GM13977 (cell line): ENCODE measurements at places on chromosomes 4 and X.

DNA sequence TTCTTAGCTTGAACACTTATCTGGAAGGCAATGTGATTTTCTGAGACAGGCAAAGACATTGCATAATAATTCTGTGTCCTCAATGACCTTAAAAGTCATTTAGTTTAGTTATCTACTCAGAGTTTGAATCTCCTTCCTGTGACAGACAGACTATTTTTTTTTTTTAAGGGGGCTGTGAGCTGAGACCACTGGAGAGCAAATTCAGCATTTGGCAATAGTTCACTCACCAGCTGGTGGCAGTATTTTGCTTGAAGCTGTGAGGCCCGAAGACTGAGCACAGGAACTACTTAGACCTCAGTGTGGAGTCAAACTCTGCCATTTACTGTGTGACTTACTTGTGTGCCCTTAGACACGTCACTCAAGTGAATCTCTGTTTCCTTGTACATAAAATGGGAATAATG, 22.9 kb upstream of the CPE start:
- peak; percentile 23 for DNase-seq

- DNase-seq = no peak
Measured at GRCh38 chr4:156956359-156956758, 15.2 kb downstream of the PDGFC start.

DNA sequence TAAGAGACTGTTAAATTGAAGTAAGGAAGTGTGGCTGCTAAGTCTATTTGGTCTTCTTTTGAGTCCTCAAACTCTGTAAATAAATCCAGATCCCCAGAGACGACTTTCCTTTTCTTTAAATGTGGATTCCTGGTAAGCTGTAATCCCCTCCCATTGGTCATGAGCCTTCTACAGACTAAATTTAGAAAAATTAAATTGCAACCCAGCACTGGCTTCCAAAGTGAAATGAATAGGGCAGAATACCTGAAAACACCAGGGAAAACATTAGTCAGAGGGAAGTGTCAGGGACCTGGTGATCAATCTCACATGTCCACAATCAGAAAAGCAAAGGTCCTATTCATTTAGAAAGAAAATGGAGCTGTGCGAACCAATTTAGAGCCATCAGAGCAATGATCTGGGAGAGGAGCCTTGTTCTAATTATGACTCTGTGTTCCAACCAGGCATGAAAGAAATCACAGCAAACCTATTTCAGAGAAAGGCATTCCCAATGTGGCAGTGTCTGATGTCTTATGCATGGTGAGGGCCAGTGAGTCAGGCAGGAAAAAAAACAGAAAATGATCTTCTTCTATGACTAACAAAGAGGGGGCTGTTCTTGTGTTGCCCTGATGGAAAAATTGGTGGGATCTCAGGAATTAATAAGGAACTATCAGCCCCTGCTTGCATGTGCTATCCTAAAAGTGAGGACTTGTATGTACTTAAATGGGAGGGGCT, 19.8 kb upstream of the CCDC149 start:
- no peak for DNase-seq

DNA sequence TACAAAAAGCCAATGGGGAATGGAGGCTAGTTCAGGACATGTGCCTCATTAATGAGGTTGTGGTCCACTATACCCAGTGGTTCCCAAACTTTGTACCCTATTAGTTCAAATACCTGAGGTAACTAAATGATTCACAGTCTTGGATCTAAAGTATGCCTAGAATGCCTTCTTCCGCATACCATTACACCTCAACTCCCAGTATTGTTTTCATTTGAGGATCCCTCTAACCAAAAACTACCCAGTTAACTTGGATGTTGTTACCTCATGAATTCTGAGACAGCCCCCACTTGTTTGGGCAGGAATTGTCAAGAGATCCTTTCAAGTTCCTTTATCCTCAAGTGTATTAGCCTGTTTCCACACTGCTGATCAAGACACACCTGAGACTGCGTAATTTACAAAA, 439.2 kb downstream of the PCDH10 start:
- DNase-seq = no peak

DNA sequence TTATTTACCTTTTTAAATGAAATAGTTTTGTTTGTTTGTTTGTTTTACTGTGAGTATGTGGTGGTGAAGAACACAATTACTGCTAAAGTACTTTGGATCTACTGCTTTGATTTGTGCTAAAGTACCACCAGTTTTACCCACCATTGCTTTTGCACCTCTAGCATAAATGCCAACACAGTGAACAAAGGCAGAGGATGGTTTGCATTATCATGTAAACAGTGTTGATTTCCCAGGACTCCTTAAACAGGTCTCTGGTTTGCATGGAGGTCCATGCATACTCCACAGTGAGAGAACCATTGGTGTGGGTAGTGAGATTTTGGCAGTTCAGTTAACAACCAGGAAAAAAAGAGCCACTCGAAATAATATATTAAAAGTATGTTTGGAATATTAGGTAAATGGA, 11.0 kb downstream of the FAT4 start:
- DNase-seq = no peak

- no peak for DNase-seq
Measured at GRCh38 chr4:177242651-177243286, 66.9 kb upstream of the NEIL3 start.

- DNase-seq = no peak
Measured at GRCh38 chr4:37528166-37528885, 157.8 kb downstream of the RELL1 start.

- no peak for DNase-seq
Measured at GRCh38 chr4:41145571-41146078, 68.7 kb downstream of the APBB2 start.

DNA sequence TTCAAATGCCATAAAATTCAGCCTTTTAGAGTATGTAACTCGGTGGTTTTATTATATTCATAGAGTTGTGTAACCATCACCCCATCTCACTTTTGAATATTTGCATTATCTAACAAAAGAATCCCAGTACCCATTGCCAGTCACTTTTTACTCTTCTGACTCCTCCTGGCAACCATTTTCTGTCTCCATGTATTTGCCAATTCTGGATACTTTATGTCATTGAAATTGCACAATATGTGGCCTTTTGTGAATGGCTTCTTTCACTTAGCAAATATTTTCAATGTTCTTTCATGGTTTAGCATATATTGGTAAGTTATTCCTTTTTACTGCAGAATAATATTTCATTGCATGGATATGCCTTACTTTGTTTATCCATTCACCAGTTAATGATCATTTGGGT, 79.9 kb downstream of the SLIT2 start:
- DNase-seq = no peak

DNA sequence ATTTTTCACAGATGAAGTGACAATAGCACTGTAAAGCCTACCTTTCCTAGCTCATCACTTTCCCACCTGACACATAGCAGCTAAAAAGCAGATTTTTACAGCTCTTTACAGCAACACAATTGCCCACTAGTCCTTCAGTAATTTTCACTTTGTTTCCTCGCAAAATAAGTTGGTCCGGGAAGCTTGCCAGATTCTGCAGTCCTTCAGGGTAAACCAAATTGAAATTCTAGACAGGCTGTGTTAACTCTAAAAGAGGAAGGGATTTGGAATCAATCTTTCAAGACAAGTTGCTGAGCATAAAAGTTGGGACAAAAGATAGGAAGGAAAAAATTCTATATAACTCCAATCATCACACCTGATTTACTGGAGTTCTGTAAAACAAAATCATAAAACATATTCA, 8.7 kb downstream of the C1QTNF7 start:
- no peak for DNase-seq

DNA sequence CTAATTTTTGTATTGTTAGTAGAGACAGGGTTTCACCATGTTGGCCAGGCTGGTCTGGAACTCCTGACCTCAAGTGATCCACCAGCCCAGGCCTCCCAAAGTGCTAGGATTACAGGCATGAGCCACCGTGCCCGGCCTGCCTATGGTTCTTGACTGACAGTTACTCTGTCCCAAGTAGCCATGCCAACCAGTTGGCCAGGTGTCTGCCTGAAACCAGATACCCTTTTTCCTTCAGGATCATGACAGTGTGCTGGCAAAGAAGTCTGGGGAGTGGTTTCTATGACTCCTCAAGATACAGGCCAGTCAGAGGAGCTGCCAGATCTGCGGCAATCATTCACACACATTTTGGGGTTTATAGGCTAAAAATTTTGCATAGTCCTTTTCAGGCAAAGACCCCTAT, 1.7 kb upstream of the LAS1L start:
- DNase-seq = no peak

- DNase-seq = no peak
Measured at GRCh38 chrX:118126286-118126685, 9.7 kb upstream of the KLHL13 start.

- no peak for DNase-seq
Measured at GRCh38 chrX:91039777-91040176, 394.9 kb upstream of the PABPC5 start.

DNA sequence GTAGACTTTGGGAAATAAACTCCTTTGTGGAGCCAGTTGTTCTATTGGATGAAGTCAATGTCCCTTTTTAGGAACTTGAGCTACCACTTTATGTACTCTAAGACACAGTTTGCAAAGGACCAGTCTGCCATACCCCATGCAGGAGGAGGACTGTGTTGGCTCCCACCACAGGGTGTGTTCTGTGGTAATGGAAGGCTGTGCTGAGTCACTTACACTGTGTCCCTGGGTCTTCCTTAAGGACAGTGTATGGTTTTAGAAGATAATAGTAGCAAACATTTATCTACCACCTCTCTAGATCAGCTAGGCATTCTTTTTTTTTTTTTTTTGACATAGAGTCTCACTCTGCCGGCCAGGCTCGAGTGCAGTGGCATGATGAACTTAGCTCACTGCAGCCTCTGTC, 184.0 kb upstream of the PGRMC2 start:
- DNase-seq = no peak

DNA sequence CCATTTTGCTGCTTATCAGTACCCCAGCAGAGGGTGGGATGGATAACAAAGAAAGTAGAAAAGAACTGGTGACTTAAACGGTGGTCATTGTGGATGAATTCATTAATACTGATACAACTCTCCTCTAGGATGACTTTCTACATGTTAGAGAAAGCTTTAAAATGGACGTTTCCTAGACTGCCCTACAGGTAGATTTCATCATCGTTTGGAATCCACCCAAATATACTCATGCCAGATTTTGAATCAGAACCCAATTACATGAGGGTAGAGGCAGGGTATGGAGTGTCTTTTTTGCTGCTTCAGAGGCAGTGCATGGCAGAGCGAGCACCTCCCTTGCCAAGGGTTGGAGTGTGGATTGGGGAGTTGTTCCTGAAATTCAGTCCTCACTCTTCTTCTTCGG, 13.3 kb upstream of the ANTXR2 start:
- no peak for DNase-seq

DNA sequence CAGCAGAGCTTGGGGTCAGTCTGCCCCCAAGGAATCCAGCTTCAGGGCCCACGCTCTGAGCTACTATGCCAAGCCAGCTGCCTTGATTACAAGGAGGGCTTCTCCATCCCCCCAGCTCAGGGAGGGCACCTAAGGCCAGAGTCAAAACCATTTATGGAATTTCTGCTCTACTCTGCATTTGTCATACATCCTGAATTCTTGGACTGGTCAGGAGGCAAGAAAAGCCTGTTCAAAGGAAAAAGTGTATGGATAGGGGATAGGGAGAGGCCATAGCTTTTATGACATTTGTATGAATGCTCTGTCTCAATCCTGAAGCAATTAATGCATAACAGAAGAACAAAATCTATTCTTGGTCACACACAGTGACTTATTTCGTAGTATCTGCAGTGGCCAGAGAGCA, 32.2 kb downstream of the EDNRA start:
- DNase-seq = no peak

DNA sequence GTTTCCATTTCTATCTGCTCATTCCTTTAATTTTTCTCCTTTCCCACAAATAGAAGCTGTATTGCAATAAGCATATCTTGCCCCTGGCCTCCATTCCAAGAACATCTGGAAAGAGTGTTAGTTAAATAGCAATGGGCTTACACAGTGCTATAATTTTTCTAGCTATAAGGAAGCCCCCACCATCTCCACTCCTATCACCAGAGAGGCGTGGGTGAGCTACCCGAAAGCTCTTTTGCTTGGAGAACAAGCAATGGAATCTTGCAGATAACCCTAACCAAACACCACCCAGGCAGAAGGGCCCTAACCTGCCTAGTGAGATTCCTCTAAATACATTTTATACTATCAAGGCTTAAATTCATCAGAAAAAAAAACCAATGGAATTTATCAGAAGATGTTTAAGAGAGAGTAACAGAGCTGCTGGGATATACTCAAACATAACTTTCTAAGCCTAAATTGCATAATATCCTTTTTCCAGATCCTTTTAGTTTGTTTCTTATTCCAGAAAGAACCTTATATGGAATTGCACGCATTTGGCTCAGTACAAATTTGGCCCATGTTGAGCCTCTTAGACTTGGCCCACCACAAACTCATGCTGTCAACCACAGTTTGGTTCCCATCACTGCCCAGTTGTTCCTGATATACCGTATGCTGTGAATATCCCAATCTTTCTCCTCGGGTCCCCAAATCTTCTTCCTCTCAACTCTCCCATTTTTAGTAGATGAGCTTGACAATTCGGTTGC, 91.6 kb upstream of the PLAC1 start:
- no peak for DNase-seq

DNA sequence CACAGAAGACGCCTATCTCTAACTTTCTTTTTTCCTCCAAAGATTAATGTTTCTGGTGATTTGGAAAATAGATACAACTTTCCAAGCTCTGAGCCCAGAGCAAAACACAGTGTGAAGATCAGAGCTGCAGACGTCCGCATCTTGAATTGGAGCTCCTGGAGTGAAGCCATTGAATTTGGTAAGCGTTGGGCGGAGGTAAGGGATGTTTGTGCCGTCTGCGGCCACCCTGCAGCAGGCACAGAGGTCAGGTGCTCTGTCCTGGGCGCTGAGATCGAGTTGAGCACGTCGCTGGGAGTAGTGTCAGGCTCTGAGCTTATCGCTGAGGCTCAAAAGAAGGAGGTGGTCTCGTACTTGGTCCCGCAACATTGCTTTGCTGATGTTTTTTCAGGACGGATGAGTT, 31.8 kb downstream of the CSF2RA start:
- no peak for DNase-seq

DNA sequence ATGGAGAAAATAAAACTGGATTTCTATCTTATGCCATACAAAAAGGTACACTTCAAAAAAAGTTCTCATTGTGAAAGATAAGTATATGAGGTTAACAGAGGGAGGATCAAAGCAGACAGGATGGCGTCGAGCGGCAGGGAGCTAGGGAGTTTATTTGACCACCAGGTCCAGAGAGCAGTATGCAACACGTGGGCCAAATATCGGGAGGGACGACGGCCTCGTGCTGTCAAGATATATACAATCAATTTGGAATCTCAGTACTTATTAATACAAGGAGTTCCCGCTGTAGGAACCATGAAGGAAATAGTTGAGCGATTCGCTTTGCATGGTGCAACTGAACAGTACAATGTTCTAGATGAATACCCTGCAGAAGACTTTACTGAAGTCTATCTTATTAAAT, 1069.4 kb upstream of the INTU start:
- DNase-seq = no peak

DNA sequence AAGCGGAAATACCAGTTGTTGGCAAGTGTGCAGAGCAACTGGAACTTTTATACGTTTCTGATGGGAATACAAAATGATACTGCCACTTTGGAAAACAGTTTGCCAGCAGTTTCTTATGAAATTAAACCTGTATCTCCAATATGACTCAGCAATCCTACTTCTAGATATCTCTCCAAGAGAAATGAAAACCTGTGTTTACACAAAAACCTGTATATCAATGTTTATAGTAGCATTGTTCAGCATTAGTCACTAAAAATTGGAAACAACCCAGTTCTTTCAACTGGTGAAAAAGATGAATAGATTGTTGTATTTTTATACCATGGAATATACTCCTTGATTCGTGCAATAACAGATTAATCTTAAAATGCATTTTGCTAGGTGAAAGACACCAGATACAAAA, 26.8 kb downstream of the ATP7A start:
- no peak for DNase-seq
